Mammary epithelial cell (primary cell): ENCODE measurements at places on chromosomes 7 and 10.

DNA sequence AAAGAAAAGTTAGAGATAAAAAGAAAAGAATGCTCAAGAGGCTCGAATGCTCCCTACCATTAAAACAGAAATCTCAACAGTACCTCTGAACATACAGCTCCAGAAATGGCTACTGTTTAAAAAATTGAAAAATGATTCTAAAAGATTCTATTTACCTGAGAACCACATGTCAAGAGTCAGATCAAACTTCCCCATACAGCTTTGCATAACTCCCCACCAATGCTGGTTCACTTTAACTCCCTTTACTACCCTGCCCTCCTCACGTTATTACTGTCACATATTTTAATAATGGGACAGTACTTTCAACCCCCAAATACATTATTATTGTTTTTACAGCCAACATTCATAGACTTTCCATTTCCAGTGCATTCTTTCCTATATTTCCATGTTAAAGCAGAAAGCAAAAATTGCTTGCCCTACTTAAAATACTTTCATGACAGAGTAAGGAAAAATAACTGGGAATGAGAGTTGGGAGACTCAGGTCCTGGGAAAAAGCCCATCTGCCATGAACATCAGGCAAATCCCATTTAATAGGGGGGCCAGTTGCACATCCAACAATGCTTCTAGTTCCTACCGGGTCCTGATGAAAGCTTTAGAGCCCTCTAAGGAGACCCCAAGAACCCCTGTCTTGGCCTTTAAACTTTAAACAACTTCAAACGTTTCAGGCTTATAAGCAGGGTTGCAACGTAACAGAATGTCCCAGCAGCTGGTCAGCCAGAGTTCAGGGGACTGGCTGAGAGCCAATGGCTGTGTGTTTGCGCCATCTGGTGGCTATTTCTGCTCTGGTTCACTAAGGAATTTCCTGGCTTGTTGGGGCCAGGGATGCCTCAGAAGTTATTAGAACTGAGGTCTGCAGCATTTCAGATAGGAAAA, 247.4 kb downstream of the ELMO1 start:
- peak; percentile 59 for DNase-seq

DNA sequence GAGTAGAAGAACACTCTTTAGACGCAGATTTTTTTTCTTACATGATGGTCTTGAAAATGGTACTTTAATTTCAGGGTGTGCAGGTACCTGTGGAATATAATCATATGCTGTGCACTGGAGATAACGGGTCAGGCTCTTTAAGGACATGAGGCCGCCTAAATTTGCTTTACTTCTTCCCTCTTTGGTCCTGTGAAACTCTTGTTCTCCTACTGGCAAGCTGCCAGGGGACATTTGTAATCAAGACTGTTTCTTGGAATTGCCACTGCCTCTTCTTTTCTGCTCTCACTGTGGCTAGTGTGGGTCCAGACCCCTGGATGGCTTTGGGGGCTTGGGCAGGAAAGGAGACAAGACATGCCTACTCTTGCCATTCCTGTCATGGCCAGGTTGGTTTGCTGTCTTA, 146.0 kb downstream of the SND1 start:
- DNase-seq: no peak

GRCh38 chr7:131159961-131160361, 167.7 kb upstream of the MKLN1 start:
- peak; percentile 57 for DNase-seq

DNA sequence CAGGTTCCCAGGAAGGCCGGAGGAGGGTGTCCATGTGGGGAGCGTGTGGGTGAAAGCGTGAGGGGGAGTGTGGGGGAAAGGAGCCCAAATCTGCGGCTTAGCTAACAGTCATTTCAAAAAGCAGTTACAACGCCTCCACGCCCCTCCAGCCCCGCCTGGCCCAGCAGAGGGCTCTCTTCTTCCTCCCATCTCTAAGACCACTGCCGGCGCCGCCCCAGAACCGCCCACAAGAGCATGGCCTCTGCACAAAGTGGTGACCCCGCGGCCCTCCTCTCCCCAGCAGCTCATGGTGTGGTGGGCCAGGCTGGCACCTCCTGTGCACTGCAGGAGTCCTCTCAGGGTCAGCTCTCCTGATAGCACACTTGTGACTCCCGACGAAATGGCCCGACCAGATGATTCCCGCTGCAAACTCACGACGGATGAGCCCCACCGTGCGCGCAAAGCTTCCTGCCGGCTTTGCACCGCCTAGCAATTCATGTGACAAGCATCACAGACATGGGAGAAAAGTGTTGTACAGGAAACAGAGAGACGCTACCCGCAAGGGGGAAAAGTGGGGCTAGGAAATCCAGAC, 12.4 kb upstream of the HUS1 start:
- peak; percentile 52 for DNase-seq

- DNase-seq: no peak
Measured at GRCh38 chr7:69949122-69949521, 350.8 kb downstream of the AUTS2 start.

GRCh38 chr7:9557853-9558252, 1124.4 kb downstream of the NXPH1 start:
- no peak for DNase-seq

- no peak for DNase-seq
Measured at GRCh38 chr7:2869981-2870380, 25.9 kb upstream of the GNA12 start.

DNA sequence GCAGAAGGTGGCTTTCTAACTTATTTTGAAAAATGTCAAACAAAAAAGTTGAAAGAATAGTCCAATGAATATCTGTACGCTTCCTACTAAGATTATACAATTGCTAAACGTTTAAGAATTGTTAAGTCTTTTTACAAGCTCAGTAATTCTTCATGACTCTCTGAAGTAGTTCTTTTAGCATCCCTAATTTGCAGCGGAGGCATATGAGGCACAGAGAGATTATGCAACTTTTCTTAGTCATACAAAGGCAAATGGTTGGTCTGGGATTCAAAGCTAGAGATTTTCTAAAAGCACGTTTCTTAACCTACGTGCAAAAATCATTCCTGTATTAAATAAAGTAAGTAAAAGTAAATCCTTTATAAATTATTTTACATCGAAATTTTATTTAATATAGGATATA, 254.2 kb downstream of the MAGI2 start:
- no peak for DNase-seq
